ENCODE measurements at places on chromosomes 1 and 21. TPM values are rescaled to one million over a fixed set of nuclear protein-coding genes. Genes with fewer than 3 reads are reported as not detected.
A peak's percentile ranks its signal among the peaks of the same experiment; 100 is the strongest.

DNA sequence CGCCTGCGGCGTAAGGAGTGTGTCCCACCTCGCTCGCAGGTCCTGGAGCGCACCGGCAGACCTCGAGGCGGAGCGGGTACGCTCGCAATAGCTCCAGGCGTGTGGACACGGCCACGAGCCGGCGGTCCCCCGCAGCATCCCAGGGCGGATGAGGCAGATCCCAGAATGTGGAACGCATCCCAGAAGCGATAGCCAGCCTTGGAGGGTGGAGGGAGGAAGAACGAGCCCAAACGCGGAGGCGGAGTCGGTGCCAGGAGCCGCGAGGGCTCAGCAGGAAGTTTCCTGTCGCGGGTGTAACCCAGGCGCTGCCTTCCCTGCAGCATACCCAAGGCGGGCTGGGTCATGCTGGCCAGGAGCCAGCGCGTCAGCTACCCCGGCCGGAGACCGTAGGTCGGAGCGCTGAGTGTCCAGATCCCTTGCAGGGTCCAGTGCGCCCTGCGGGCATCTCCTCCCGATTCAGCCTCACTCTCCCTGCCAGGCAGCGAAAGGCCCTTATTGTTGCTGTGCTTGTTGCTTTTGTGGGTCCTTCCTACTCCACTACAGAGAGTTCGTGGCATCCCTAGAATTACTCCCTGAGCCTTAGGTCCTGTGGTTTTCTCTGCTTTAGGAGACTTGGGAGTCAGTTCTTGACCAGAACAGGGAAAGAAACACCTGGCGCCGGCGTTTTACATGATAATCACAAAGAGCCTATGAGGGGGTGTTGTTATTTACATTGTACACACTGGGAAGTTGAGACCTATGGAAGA lies 27.7 kb downstream of the STYXL2 start:
- H3K4me1 ChIP-seq, result peaks cover 17% of the 10 kb centered on the region
- no peaks in the 10 kb centered on the region for H3K36me3 ChIP-seq
- DNase-seq, result peak; percentile 41
- peak overlapping the region; percentile 87 for H3K4me3 ChIP-seq

- H3K27ac ChIP-seq, result no peak overlapping the region
- DNase-seq, result no peak
- H3K36me3 ChIP-seq, result no peaks in the 10 kb centered on the region
Measured at GRCh38 chr1:181119093-181119989, 30.8 kb downstream of the IER5 start.

DNA sequence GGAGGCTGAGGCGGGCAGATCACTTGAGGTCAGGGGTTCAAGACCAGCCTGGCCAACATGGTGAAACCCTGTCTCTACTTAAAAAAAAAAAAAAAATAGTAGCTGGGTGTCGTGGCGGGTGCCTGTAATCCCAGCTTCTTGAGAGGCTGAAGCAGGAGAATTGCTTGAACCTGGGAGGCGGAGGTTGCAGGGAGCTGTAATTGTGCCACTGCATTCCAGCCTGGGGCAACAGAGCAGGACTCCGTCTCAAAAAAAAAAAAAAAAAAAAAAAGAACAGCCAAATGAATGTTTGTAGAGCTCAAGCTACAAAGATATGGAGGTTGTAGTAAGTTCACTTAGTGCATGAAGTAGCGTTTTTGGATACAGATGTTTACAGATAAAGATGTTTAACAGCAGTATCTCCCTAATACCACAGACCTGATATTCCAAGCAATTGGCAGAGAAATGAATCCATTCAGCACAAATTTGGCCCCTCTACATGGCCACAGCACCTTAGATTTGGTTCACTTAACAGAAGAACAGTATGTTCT lies 49.5 kb upstream of the IPO9 start:
- H3K36me3 ChIP-seq, result no peaks in the 10 kb centered on the region
- no peaks in the 10 kb centered on the region for H3K4me1 ChIP-seq
- H3K27me3 ChIP-seq, result no peaks in the 10 kb centered on the region
- H3K4me3 ChIP-seq, result no peak overlapping the region
- H3K27ac ChIP-seq, result no peak overlapping the region
- DNase-seq, result no peak

DNA sequence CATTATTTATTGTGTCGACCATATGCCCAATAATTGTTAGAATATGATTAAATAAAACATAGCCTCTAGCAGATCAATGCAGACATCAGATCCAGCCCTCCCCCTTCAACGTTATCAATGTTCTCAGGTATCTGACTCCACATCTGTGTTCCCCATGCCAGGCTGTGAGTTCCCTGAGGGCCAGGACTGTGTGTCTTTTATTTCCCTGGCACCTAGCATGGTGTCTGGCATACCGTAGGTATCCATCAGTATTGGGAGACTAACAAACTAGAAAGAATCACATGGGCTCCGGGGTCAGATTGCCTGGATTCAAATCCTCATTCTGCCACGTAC lies 48.3 kb downstream of the SDC3 start:
- H3K4me1 ChIP-seq, result no peaks in the 10 kb centered on the region
- H3K27me3 ChIP-seq, result peaks cover 19% of the 10 kb centered on the region
- no peak for DNase-seq
- H3K4me3 ChIP-seq, result no peak overlapping the region

DNA sequence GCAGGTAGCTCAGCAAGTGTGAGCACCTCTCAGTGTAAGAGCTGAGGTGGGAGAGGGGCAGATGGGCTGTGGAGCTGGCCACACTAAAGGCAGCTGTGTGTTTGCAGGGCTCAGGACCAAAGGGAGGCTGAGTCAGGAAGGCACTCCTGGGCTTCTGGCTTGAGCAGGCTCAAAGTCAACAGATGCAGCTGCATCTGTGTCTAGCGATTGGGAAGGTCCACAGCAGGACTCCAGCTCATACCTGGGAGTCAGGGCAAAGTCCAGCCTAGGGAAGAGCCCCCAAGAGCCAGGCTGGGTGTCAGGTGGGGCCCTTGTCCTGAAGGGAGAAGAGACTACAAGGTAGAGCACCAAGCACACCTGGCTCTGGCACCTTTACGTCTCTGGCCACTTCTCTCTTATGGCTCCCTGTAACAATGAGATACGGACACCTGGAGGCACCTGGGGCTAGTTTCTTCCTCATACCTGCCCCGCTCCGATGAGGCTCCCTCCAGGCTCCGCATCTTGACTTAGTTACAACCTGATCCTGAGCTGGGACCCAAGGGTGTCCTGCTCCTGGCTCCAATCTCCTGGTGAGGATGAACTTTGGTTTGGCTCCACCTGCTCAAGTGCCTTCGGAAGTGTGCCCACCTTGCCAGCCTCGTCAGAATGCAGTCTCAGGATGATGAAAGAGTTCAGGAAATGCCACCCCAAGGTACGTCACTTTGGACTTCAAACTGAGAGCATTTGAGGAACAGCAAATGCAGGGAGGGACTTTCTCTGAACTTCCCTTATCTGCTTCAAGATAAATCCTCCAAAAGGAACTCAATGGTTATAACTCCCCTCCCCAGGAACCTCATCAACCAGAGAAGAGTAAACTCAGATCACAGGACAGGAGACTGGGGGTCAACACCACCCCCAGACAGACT lies 21.5 kb upstream of the SLC2A1 start:
- H3K4me1 ChIP-seq, result no peaks in the 10 kb centered on the region
- DNase-seq, result no peak
- no peaks in the 10 kb centered on the region for H3K27me3 ChIP-seq
- no peak overlapping the region for H3K27ac ChIP-seq
- H3K4me3 ChIP-seq, result no peak overlapping the region

DNA sequence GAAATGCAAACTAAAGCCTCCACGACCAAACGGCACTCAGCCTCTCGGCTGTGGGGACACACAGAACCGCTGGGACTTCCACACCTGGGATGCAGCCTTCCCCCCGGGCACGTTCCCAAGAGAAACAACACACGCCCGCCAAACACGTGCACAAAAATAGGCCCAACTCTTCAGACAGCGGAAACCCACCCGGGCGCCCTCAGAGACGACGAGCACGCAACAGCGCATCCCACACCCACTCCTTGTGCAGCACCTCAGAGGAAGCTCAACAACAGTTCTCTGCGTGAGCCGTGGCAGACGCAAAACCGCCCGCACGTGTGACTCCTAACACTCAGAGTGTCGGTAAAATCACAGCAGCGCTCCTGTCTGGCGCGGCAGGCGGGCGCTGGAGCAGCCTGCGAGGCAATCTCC lies 5.3 kb downstream of the C1orf159 start:
- no peak for DNase-seq
- H3K36me3 ChIP-seq, result peaks cover 32% of the 10 kb centered on the region
- H3K4me3 ChIP-seq, result no peak overlapping the region
- H3K4me1 ChIP-seq, result peaks cover 21% of the 10 kb centered on the region

The EFNA3 gene
- total RNA-seq, result 4.1 TPM

The RAB25 gene
- 0.95 TPM for total RNA-seq

The SUSD4 gene
- total RNA-seq, result 1.1 TPM

The PADI4 gene
- 1.9 TPM for total RNA-seq

Data from activated T-cell treated with anti-CD3 and anti-CD28 coated beads, Interleukin-2, amount 50 U/mL, for 72 hours (primary cell).